ENCODE measurements at places on chromosomes 1 and 21. TPM values are rescaled to one million over a fixed set of nuclear protein-coding genes. Genes with fewer than 3 reads are reported as not detected.
A peak's percentile ranks its signal among the peaks of the same experiment; 100 is the strongest.

DNA sequence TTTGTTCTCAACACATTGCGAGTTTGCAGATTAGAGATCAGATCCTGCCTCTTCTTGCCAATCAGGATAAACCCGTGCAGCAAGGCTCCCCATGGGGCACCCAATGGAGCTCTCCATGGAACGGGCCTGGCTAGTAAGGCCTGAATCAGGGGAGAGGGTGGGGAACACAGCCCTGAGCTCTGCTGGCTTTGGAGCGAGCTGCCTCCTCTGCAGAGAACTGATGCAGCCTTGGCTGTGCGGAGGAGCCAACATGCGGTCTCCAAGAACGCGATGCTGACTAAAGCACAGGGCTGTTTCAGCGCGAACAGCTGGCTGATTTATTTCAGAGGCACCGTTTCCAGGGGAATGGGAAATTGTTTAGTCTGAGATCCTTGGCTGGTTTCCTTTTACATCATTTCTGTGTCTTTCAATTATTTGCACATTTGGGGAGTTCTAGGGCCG is 139.7 kb downstream of the TSEN15 start:
- peak; percentile 97 for DNase-seq

DNA sequence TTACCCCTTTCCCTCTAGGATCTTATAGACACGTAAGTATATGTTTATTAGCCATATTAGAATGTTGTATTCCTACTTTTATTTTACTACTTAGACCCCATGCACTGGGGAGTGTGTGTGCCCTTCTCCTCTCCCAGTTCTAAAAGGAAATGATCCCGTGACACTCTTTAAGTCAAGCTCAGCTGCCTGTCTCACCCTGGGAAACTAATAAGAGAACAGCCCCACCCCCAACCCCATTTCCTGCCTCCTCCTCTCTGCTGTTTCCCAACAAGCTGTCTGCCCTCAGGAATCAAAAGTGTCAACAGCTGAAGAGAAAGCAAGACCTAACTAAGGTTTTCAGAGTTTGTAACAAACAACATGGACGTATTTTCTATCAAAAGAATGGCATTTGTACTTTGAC is 92.6 kb upstream of the VAV3 start:
- DNase-seq = no peak

- no peak for DNase-seq
Observed at GRCh38 chr1:175015243-175015642, 8.0 kb downstream of the MRPS14 start.

- DNase-seq = no peak
Observed at GRCh38 chr1:228475812-228476211, 11.4 kb upstream of the RNF187 start.

DNA sequence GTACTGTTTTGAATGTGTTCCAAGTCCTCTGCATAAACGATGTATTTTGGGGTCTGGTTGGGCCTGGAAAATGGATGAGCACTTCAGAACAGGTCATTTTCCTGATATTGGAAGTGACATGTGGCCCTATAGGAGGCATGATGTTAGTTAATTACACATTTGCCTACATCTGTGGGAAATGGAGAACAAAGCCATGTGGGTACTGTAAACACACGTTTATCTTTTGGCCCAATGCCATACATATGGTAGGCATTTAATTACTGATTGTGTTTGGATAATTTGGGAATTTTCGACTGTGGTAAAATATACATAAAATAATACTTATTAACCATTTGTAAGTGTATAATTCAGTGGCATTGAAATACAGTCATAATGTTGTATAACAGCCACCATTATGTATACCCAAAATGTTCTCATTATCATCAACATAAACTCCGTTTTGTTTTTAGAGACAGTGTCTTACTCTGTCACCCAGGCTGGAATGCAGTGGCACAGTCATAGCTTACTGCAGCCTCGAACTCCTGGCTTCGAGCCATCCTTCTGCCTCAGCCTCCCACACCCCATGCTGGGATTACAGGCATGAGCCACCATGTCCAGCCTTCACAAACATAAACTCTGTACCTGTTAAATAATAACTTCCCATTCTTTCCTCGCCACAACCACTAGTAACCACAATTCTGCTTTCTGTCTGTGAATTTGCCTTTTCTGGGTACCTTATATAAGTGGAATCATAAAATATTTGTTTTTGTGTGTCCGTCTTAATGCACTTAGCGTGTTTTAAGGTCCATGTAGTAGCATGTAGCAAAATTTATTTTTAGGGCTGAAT is 11.9 kb upstream of the RNPEP start:
- no peak for DNase-seq

- peak; percentile 76 for DNase-seq
Observed at GRCh38 chr1:239951511-239952140, 140.1 kb upstream of the FMN2 start.

GRCh38 chr1:117059334-117059677 is 820 bp upstream of the TTF2 start:
- peak; percentile 25 for DNase-seq

- DNase-seq = no peak
Observed at GRCh38 chr1:169925505-169926482, 32.1 kb upstream of the SCYL3 start.

DNA sequence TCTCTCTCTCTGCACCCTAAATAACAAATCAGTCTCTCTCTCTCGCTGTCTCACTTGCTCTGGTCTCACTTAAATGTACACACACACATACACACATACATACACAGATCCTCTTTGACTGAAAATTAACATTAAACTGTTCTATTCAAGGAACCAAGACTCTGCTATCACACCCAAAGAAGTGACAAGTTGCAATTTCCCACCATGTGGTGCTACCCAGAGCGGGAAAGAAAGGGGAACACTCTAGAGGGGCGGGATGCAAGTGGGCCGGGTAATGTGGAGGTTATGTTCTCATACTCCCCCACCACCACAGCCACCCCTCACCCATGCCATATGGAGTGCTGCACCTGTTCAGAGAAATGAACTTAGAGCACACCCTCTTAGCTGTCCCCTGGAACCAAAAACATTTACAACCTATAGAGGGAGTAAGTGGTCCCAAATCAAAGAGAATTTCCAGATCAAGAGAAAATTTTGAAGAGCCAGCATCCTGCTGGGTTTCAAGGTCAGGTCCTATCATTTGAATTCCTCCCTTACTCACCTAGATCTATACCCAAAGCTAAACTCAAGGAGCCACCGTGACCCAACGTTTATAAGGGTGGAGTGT is 319.4 kb downstream of the BRINP2 start:
- DNase-seq = no peak

- DNase-seq = peak; percentile 16
Observed at GRCh38 chr1:68470388-68470970, 20.7 kb upstream of the RPE65 start.

DNA sequence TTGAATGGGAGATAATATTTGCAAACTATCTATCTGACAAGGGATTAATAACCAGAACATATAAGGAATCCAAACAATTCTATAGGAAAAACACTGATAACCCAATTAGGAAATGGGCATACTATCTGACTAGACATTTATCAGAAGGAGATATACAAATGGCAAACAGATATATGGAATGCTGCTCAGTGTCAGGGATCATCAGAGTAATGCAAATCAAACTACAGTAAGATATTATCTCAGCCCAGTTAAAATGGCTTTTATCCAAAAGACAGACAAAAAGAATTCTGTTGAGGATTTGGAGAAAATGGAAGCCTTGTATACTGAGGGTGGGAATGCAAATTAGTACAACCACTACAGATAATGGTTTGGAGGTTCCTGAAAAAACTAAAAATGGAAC is 758.0 kb upstream of the B3GALT2 start:
- no peak for DNase-seq

- no peak for DNase-seq
Observed at GRCh38 chr1:24406788-24407187, 6.8 kb downstream of the STPG1 start.

DNA sequence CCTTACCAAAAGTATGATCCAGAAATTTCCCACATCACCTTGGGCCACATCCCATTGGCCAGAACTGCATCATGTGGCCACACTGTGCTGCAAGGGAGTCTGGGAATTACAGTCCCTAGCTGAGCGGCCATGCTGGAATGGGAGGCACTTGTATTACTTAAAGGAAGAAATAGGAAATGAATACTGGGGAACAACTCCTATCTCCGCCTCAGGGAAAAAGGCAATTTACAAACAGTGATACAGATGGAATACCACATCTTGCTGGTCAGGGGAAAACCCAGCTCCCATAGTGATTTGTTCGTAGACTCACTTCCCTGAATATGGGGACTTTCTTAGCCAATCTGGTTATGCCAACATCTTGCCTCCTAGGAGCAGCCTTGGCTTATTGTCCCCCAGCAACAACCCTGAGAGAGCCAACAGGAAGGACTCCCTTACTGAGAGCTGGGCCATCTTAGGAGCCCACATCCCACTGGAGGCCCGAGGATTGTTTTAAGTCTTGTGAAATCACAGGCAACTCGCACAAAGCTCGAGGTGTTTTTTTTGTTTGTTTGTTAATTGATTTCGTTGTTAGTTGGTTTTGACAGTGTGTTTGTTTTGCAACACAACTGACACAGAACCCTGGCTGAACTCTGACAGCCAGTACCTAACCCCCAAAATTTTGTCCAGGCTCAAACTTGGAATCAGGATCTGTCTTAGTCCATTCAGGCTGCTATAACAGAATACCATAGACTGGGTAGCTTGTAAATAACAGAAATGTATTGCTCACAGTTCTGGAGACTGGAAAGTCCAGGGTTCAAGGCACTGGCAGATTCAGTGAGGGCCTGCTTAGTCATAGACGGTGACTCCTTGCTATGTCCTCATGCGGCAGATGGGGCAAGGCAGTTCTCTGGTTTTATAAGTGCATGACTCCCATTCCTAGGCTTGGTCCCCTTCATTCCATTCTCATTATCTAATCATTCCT is 14.9 kb downstream of the CDA start:
- peak; percentile 82 for DNase-seq

GRCh38 chr1:73511038-73511437 is 686.9 kb downstream of the LRRIQ3 start:
- no peak for DNase-seq

GRCh38 chr1:159965263-159965662 is 11.2 kb upstream of the SLAMF9 start:
- no peak for DNase-seq

DNA sequence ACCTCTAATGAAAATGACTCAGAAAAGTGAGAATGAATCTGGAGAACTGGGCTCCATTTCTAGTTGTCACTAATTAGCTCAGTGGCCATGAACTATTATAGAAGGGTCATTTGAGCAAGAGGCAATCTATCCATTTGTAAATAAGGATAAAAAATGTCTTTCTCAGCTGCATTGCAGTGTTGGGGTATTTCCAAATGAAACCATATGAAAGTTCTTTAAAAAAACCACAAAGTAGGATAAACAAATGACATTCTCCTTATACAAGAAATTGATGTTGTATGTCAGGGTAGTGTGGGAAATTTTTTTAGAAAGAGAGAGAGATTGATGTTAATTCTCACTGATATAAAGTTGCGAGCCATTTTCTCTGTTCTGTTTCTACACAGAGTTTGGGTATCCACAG is 26.0 kb downstream of the FMO3 start:
- DNase-seq = no peak

DNA sequence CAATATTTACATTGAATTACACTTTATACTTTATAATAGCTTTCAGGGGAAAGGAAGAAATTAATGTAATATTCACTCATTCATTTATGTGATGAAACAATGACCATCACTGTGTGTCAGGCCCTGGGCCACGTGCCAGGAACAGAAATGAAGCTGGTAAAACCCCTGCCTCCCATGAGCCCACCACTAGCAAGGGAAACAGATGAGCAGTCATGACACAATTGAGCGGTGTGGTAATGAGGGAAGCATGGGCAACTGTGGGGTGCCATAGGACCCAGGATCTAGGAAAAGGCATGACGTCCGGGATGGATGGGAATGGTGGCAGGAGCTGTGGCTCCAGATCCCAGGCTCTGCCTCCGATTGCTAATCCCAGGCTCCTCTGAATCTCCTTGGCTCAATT is 17.0 kb upstream of the SLC5A9 start:
- no peak for DNase-seq

- DNase-seq = no peak
Observed at GRCh38 chr1:92968138-92969032, 7.1 kb upstream of the DIPK1A start.

- no peak for DNase-seq
Observed at GRCh38 chr1:168137515-168137821, 738 bp upstream of the GPR161 start.

GRCh38 chr1:44499306-44499705 is 94.3 kb downstream of the RNF220 start:
- DNase-seq = no peak

- DNase-seq = no peak
Observed at GRCh38 chr1:185938396-185938795, 204.2 kb downstream of the HMCN1 start.

DNA sequence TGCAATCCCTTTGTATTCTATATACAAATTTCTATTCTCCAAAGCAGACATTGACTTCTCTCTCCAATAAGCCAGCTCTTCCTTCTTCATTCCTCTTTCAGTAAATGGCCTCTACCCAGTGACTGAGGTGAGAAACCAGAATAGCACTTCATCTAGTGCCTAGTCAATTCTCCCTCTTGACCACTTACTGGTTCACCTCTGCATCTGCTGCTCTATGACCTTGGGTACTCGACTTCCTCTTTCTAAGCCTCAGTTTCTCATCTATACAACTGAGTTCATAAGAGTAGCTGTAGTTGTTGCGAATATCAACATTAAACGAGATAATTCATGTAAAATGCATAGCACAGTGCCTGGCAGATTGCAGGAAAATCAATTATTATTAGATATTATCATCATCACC is 12.4 kb downstream of the LYST start:
- no peak for DNase-seq

GRCh38 chr21:31185663-31186062 is 147.4 kb upstream of the KRTAP19-8 start:
- no peak for DNase-seq

GRCh38 chr1:231966983-231967382 is 340.4 kb downstream of the DISC1 start:
- DNase-seq = no peak

- peak; percentile 43 for DNase-seq
Observed at GRCh38 chr1:183886853-183887252, 81.9 kb downstream of the RGL1 start.

Gene FMO5
- 1.8 TPM for polyA plus RNA-seq

Gene HAX1
- 69.0 TPM for polyA plus RNA-seq

Gene SPOCD1
- 0.60 TPM for polyA plus RNA-seq

Gene KRTAP6-3
- polyA plus RNA-seq = not detected

Gene CASZ1
- polyA plus RNA-seq = 49.6 TPM

Gene RHEX
- polyA plus RNA-seq = 0.43 TPM

Gene WNT3A
- polyA plus RNA-seq = not detected

Gene KRTAP13-4
- polyA plus RNA-seq = not detected

Gene FALEC
- 0.43 TPM for polyA plus RNA-seq

Gene CD48
- 1.9 TPM for polyA plus RNA-seq

Gene CSF1
- polyA plus RNA-seq = 8.0 TPM

Data from muscle of back (tissue), 13 donors.